ENCODE measurements at places on chromosomes 12 and 14. TPM values are rescaled to one million over a fixed set of nuclear protein-coding genes. Genes with fewer than 3 reads are reported as not detected.

Gene MYO1H
- total RNA-seq, result not detected

- no peak for DNase-seq
Measured at GRCh38 chr12:121908702-121909101, 9.7 kb upstream of the CFAP251 start.

DNA sequence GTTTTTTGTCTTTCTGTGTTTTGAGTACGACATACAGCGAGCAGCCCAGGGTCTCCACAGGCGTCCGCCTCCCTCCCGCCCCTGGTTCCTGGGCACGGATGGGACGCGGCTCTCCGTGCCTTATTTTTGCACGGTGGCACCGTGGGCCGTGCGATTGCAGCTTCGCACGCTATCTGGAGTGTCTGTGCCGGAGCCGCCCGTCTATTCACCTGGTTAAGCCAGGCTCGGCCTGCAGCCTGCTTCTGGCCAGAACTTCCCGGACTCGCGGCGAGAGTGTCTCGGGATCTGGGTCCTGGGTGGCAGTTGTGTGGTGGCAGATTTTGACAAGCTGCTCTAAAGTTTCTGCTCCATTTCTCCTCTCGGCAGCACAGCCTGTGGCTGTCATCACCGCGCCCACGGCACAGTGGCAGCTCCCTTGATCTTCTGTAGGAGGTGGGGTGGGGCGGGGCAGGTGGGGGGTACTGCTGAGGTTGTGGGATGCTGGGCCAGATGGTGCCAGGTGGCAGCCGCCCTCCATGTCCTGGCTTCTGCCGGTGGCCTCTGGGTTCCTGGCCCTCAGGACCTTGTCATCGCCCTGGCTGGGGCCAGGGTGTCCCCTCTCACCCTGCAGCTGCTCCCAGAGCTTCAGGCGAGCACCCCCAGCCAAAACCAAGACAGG is 2.9 kb downstream of the MMP17 start:
- DNase-seq, result peak; percentile 29

DNA sequence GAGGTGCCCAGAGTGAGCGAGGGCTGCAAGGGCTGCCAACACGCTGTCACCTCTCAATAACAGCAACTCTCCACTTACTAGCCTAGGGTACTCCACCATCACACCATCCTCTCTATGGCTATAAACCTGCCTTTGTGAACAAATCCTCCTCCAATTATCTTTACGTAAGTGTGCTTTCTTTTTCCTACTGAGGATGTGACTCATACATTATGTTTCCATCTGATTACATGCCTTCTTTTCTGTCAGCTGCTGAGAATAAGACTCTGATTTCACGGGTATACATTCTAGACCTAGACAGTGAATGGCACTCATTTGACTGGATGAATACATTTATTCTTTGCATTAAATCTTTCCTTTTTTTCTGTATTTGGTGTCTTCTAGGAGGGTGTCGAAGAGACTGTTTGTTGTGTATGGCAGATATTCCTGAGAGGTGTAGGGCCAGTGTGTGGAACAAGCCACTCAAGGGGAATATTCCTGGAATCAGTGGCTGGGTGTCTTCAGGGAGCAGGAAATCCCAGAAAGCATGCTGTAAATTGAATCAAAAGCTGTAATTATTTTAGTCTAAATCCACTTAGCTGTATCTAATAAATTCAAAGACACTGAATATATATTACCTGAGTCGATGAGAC is 327.3 kb upstream of the TMTC1 start:
- DNase-seq, result no peak

- peak; percentile 18 for DNase-seq
Measured at GRCh38 chr12:132600048-132601032, 10.0 kb downstream of the LRCOL1 start.

DNA sequence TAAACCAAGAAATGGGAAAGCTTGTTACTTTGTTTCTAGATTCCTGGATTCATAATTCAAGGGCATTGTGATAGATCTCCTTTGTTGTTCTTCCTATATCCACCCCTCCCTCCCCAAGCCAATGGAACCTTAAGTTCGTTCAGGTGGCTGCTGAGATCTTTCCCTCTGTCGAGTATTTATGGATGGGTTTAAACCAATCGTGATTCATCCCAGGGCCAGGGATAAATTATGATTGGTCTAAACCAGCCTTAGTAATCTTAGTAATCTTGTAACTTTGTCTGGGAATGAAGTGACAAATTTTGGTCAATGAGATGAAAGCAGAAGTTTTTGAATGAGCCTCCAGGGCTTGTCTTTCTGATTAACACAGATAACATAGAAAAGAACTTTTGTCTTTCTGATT is 56.1 kb upstream of the PCED1B start:
- DNase-seq, result no peak

DNA sequence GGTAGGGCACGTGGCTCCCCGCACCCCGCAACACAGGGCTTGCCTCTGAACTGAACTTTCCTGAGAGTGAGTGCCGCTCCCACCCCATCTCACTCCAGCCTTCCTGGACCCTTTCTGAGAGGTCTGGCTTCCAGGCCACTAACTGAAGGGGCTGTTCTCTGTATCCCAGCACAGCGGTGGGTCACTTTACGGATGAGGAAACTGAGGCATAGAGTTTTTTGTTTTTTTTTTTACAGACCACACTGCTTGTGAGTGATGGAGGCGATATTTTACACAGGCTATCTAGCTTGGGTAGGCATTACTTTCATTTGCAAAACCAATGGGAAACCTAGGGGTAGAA is 1.2 kb upstream of the TGFB3 start:
- no peak for DNase-seq

Gene CD4
- total RNA-seq, result 0.26 TPM

GRCh38 chr12:6854036-6854435 is 2.1 kb downstream of the USP5 start:
- DNase-seq, result no peak

Gene RIN3
- total RNA-seq, result 20.4 TPM

- no peak for DNase-seq
Measured at GRCh38 chr12:54882079-54882478, 27.8 kb downstream of the MUCL1 start.

Gene TMCC3
- total RNA-seq, result not detected

GRCh38 chr12:42673535-42673934 is 84.0 kb upstream of the PRICKLE1 start:
- DNase-seq, result no peak

- DNase-seq, result no peak
Measured at GRCh38 chr12:122687086-122687485, 16.1 kb downstream of the HCAR2 start.

All from HFFc6 (cell line).